CD4-positive, alpha-beta memory T cell (primary cell): ENCODE measurements at places on chromosomes 4 and X. TPM values are rescaled to one million over a fixed set of nuclear protein-coding genes. Genes with fewer than 3 reads are reported as not detected.

Gene ATP1B4
- not detected for total RNA-seq

Gene CFAP299
- total RNA-seq: not detected

Gene STARD8
- 0.47 TPM for total RNA-seq

Gene SRPX
- not detected for total RNA-seq

Gene GC
- not detected for total RNA-seq

Gene PHOX2B
- not detected for total RNA-seq

Gene USP17L18
- not detected for total RNA-seq

Gene EGFL6
- total RNA-seq: not detected

Gene CT83
- total RNA-seq: not detected

Gene PWWP3B
- not detected for total RNA-seq

Gene XAGE1A
- not detected for total RNA-seq

Gene ZBTB33
- 34.6 TPM for total RNA-seq

Gene FAM9C
- not detected for total RNA-seq

Gene CPE
- not detected for total RNA-seq

Gene GCNA
- 11.4 TPM for total RNA-seq

Gene XAGE2
- not detected for total RNA-seq

Gene INTS12
- total RNA-seq: 16.6 TPM

Gene PCSK1N
- 8.5 TPM for total RNA-seq
